ENCODE measurements at places on chromosomes 11 and 22.

- DNase-seq = no peak
Observed at GRCh38 chr11:9160166-9160565, 68.8 kb upstream of the SCUBE2 start.

GRCh38 chr11:61256710-61257482 lies 15.9 kb downstream of the PGA5 start:
- DNase-seq = no peak

DNA sequence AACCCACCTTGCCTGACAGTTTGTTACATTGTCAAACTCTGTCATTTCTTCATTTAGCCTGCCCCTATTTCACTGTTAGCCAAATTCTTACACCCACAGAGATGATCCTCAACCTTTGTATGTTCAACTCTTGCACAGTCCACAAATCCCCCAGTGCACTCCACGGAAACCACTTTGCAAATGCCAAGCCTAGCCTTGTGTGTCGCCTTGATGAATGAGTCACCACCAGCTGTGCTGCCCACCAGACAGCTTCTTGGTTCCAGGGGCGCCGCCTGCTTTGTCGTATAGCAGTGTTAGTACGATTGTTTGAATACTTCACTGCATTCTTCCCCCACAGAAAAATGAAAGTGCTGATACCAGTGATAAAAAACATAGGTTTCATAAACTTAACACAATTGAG lies 686.3 kb downstream of the NTM start:
- no peak for DNase-seq

DNA sequence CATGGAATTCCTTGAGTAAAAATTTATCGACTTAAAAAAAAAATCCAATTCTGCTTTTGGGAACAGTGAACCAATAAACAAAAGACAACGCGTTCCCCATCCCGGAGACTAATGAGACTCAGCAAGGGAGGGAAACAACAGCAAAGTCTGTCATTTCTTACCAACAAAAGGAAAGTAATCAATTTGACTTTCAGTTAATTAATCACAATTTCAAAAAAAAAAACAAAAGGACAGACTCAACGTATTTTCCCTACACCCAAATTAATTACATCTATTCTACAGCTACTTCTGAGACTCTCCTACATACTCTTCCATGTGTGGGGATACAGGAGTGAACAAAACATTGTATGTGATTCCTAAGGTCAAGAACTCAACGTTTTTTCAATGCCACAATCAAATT lies 1.9 kb downstream of the RDX start:
- no peak for DNase-seq

- no peak for DNase-seq
Observed at GRCh38 chr11:134347441-134347840, 15.7 kb downstream of the GLB1L2 start.

- peak; percentile 47 for DNase-seq
Observed at GRCh38 chr22:35835998-35836691, 118.5 kb downstream of the APOL5 start.

GRCh38 chr11:2927851-2928604 lies 1.2 kb downstream of the PHLDA2 start:
- DNase-seq = peak; percentile 62

GRCh38 chr11:103924166-103925013 lies 112.0 kb upstream of the DDI1 start:
- no peak for DNase-seq

- DNase-seq = no peak
Observed at GRCh38 chr11:35688023-35688422, 25.4 kb downstream of the TRIM44 start.

GRCh38 chr11:106463796-106464201 lies 386.3 kb downstream of the AASDHPPT start:
- no peak for DNase-seq

- DNase-seq = no peak
Observed at GRCh38 chr11:104841973-104842525, 56.2 kb downstream of the CASP12 start.

- DNase-seq = no peak
Observed at GRCh38 chr22:45452565-45453379, 39.3 kb downstream of the RIBC2 start.

- no peak for DNase-seq
Observed at GRCh38 chr11:32888805-32889204, 3.8 kb upstream of the QSER1 start.

- peak; percentile 77 for DNase-seq
Observed at GRCh38 chr22:36191106-36191836, 10.3 kb downstream of the APOL4 start.

GRCh38 chr22:24807284-24807950 lies 1.4 kb downstream of the SGSM1 start:
- DNase-seq = peak; percentile 75

DNA sequence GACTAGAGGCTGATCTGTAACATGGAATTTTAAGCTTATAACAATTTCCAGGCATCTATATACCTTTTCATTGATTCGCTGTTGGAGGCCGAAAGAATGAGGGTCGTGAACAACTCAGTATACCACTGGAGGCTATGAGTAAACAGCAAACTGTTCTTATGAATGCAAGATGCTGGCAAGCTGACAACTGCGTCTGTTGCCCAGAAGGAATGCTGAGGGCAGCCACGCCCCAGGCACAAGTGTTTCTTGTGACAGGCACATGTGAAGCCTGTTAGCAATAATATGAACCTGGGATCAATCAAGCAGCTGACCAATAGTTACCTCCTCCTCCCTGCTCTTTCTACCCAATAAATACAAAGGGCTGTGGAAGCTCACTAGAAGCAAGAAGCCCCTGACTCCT lies 15.3 kb downstream of the RTCB start:
- no peak for DNase-seq
